ENCODE measurements at places on chromosomes 5 and 9.

DNA sequence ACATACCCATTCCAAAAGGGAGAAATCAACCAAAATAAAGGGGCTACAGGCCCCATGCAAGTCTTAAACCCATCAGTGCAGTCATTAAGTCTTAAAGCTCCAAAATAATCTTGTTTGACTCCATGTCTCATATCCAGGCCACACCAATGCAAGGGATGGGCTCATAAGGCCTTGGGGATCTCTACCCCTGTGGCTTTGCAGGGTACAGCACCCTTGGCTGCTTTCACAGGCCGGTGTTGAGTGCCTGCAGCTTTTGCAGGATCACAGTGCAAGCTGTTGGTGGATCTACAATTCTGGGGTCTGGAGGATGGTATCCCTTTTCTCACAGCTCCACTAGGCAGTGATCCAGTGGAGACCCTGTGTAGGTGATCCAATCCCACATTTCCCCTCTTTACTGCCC lies 5.0 kb upstream of the SPINK14 start:
- ATAC-seq: no peak

DNA sequence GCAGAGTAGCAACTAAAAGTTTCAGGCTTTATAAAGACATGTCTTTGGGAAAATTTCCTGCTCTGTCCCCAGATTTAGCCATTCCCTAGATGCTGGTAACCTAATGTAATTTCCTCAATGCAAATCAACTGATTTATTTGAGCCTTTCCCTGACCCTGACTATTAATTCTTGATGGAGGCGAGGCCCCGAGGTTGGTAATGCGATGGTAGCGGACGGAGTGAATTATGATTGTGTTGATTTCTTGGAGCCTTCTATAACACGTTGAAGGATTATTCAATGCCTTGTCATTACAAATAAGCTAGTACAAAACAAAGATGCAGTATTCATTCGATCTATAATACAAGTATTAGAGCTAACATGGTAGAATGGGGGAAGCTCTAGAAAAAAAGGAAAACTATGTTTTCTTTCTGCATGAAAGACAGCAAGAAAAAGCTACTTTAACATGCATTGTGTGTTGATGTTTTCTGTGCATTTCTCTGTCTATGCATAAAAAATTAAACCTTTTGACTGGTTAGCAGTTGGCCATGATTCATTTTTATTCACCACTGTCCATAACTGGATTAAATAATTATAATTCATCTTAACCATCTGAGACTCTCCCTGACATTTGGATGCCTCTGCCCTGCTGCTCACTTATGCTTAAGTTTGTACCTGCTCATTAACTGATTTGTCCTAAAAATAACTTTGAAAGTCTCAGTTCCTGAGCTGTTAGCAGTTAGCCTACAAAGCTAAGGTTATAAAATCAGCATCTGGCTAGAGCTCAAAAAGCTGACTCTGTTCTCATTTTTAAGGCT lies 490.2 kb upstream of the NUDT12 start:
- ATAC-seq: peak; percentile 87

DNA sequence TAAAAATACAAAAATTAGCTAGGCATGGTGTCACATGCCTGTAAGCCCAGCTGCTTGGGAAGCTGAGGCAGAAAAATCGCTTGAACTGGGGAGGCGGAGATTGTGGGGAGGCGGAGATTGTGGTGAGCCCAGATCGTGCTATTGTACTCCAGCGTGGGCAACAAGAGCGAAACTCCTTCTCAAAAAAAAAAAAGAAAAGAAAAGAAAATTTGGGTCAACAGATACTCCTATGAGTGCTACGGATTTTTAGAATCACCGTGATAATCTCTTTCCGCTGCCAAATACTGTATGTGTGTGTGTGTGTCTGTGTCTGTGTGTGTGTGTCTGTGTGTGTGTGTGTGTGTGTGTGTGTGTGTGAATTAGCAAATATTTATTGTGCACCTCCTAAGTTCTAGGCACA lies 64.4 kb downstream of the ARRDC3 start:
- no peak for ATAC-seq

DNA sequence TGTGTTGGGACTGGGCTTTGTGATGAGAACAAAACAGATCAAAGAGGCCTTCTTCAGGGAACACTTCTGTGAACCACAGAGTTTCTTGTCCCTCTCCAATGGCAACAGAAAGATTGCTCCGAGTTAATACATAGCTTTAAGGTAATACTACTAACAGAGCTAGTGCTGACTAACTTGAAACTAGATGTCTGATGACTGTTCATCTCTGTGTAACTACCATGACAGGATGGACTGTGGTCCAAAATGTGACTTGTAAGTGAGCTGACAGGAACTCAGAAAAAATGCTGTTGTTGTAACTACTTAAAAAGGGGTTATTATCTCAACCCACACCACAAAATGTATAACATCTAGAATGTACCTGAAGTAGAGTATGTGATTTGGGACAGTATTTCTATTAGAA lies 630.2 kb upstream of the DMAC1 start:
- ATAC-seq: no peak
